ENCODE measurements at places on chromosomes 16 and 17.
A peak's percentile ranks its signal among the peaks of the same experiment; 100 is the strongest.

GRCh38 chr16:62079236-62079635, 43.0 kb upstream of the CDH8 start:
- no peak for DNase-seq

- peak; percentile 58 for DNase-seq
Observed at GRCh38 chr17:34579017-34579946, at the start of gene TMEM132E. TMEM132E (plus strand) TSS chr17:34579582; CDS start chr17:34581077, 1,495 bp downstream.

DNA sequence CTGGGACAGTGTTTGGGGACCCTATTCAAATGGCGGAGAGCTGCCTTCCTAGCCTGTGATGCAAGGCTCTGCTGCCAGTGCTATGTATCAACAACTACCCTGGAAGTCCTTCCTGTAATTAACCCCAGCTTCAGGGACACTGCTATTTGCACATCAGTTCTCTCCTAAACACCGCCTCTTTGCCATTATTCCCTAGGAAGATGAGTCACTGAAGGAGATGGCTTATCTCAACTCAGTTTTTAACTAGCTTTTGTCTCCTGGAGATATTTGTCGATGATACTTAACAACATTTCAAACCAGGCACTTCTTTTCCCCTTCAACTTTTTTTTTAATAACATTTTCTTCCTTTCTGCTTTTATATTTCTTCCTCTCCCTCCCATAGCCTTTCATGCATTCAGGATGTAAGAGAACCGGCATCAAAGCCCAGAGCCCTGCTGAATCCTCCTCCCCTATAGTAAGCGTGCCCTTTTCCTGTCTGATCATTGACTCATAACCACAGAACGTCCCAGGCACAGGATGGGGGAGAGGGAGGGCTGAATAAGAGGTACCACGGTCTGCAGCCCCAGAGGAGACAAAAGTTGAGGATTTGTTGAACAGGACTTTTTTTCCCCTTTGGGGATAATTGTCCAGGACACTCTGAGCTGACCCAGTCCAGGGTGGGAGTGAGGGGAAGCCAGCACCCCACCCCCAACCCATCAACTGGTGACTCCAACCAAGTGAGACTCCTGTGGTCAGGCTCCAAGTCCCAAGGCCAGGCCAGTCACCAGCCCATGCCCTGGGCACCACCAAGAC, 387.8 kb upstream of the SALL1 start:
- DNase-seq, result peak; percentile 84

- DNase-seq, result no peak
Observed at GRCh38 chr17:72967977-72968585, 124.4 kb downstream of the SLC39A11 start.

DNA sequence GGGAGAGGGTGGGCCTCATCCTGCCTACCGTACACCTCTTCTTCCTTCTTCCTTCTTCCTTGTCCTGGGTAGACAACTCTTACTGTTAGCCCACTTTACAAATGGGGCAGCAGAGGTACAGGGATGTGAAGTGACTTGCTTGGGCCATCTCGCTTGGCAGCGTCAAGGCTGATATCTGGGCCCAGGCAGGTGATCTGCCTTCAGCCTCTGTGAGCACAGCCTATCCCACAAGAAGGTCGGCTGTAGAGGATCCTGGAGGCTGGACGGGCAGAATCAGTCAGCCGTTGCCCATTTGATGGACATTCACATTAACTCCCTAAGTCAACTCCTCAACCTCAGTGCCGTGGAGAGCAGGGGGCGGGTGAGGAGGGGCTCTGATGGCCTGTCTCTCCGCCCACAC, 317.3 kb downstream of the CPPED1 start:
- no peak for DNase-seq

DNA sequence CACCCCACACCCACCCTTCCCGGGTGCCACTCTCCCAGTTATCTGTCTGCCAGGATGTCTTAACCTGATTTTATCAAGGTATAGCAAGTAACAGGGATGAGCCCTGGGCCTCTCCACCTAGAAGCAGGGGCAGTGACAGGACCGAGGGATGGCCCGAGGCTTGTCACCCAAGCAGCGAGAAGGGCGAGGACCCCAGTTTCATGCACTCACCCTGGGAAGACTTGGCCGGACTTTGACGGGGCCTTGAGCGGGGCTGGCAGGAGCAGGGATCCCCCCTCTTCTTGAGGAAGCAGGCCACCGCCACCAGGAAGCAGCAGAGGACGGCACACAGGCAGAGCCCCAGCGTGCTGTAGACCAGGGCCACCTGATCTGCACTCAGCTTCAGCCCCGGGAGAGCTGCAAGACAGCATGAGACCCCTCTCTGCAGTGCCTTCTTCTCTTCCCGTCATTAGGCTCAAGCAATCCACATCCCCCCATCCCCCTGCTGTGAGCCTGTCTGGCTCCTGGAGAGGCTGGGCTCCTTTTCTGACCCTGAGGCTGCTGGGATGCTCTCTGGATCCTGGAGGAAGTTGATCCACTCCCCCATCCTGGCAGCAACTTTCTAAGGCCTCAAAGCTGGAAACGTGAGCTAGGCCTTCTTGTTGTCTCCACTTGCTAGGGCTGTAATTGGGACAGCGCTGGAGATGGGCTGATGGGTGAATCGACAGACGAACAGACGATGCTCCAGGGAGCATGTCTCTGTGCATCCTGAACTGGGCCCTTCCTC, 31.6 kb downstream of the TNFRSF13B start:
- no peak for DNase-seq

DNA sequence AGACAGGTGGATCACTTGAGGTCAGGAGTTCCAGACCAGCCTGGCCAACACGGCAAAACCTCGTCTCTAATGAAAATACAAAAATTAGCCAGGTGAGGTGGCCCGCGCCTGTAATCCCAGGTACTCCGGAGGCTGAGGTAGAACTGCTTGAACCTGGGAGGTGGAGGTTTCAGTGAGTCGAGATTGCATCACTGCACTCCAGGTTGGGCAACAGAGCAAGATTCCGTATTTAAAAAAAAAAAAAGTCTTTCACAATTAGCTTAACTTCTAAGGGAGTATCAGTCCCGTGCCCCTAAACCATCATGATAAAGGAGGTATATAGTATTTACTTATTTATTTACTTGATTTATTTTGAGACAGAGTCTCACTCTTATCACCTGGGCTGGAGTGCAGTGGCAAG, 3.4 kb upstream of the MEFV start:
- no peak for DNase-seq

- no peak for DNase-seq
Observed at GRCh38 chr16:70388006-70388680, 41.4 kb downstream of the DDX19A start.

DNA sequence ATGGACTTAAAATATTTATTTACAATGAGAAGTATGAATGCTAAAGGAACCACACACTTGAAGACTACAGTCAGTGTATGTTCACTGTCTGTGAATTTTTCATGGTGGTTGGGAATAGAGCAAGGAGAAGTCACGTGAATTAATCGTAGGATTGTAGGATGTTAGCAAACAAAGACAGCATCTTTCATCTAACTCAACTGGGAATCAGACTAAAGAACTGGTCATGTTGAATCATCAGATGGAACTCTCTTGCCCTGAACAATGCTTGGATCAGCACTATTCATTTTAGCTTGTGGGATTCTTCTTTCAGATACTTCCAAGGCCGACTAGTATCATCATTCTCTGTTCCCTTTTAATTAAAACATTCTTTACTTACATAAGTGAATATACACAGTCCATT, 18.1 kb downstream of the KCNJ2 start:
- DNase-seq, result peak; percentile 32

DNA sequence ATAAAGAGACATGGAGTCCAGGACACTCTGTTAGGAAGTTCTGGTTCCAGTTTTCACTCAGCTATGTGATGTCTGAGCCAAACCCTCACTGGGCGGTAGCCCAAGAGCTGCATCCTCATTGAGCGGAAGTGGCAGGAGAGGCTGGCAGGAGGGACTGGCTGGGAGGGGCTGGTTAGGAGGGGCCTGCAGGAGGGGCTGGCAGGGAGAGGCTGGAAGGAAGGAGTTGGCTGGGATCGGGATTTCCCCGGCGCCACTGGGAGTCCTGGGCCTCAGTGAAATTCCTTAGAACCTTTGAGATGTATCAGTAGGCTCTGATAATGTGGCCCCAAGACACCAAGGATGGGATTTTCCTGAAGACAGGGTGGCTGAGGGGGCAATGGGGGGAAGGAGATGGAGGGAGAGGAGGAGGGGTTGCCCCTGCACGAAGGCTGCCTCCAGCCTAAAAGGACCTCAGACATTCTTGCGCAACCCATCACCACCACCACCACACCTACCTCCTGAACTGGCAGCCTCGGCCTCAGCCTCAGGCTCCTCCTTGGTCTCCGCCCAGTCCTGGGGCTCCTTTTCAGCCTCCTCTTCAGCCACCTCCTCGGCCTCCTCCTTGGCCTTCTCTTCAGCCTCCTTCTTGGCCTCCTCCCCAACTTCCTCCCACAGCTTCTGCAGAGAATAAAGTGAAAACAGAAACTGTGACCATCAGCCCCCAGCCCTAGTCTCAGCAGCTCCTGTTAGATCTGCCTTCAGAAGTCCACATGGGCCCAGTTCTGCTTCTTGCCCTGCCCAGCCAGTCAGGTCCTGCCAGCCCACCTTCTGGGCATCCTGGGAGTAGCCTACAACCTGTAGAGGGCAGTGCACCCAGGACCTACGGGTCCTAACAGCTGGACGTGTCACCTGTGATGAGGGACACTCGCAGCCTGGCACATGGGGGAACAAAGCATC, 31.7 kb downstream of the CNGB1 start:
- DNase-seq, result peak; percentile 93

- no peak for DNase-seq
Observed at GRCh38 chr17:21530311-21530710, 154.2 kb downstream of the KCNJ12 start.

GRCh38 chr17:77027271-77027889, 113.4 kb upstream of the SEC14L1 start:
- DNase-seq, result no peak

DNA sequence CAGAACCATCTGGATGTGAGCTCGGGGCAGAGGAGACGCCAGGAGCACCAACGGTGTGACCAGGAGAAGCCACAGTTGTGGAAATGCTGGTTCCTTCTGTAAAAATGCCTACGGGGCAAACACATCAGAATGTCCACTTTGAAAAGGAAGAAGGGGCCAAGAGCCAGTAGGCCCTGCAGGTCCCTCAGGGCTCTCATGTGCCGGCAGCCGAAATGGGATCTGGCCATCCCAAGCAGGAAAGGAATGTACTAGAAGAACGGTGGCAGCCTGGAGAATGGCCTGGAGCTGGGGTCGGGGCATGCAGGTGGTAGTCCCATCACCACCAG, 162.1 kb upstream of the PLCG2 start:
- no peak for DNase-seq

DNA sequence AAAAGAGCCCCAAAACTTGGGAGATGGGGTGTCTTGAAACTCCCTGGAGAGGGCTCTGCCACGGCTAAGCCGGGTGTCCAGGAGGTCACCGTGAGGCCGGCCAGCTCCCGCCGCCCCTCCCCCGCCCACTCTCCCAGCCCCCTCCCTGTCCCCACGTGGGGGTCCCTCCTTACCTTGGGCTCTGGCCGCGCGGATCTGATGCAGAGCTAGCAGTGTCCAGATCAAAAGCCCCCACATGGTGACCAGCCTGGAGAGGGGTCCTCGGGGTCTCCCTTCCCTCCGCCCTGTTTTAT, 447 bp downstream of the SDK2 start:
- no peak for DNase-seq

- no peak for DNase-seq
Observed at GRCh38 chr17:79182176-79183042, 107.8 kb downstream of the ENGASE start.

GRCh38 chr16:52634528-52634927, 87.6 kb upstream of the TOX3 start:
- DNase-seq, result no peak

- peak; percentile 50 for DNase-seq
Observed at GRCh38 chr16:79767421-79768275, 167.1 kb upstream of the MAF start.

DNA sequence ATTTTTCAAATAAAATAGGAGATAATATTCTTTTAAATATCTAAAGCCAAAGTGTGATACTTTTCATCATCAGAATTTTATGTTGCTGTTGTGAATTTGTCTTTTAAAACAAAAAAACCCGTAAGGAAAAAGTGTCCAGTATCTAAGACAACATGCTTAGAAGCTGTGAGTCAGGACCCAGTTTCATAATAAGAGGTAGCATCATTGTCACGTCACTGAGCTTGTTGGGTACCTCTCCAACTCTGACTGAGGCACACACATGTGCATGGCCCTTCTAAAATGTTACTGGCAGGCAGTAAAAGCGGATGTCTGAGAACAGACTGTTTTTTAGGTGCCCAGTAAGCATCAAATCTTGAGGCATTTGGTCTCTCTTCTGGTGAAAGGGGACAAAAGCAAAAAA, 2.5 kb downstream of the CIAPIN1 start:
- peak; percentile 62 for DNase-seq

DNA sequence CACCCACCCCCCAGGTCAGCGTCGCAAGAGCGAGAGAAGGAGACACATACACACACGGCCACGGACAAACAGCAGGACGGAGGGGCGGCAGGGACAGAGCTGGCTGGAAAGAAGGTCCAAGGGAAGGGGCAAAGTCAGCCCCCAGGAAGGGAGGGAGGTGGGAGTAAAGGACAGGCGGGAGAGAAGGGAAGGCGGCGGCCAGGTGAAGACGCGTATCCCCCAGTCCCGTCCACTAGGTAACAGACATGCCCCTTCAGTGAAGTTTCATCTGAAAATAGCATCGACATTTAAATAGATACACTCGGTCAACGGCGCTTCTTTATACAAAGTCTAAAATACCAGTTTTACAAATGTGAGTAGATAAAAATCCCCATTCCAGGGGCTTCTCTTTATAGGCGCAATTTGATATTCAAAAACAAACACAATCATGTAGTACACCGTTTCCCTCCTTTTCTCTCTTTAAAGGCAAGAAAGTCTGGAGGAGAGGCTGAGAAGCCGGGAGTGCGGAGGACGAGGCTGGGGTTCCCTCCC, 4.5 kb downstream of the CBX8 start:
- no peak for DNase-seq

- no peak for DNase-seq
Observed at GRCh38 chr16:65469116-65469515, 347.3 kb upstream of the CDH11 start.

DNA sequence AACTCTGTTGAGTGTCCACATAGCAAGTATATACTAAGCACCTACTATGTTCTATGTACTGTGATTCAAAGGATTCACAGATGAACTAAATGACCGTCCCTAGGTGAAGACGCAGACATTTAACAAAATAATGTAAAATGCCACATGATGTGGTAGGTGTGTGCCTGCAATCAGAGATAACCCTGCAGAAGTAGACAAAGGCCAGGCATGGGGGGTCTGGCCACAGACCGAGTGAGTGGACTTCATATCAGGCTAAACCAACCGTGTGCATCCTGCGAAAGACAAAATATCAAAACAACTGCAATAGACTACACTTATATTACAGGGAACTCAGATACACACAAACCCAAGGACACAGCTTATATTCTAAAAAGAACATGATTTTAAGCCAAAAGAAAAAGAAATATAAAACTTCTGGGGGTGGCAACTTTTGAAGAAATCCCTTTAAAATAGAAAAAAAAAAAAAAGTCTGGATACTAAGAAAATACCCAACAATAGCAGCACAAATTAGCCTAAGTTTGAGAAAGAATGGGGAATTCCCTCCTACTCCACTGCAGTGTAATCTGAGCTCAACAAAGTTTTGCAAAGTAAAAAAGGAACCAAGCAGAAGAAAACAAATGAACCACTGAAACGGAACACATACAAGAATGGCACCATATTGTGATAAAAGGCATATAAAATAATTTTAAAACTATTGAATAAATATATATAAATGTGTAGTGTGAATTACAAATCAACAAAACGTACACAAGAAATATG, 12.3 kb downstream of the HSDL1 start:
- DNase-seq, result no peak

Data from GM03348 (cell line).